Thoracic aorta (tissue), 2 donors: ENCODE measurements at places on chromosomes 16 and 17. TPM values are rescaled to one million over a fixed set of nuclear protein-coding genes. Genes with fewer than 3 reads are reported as not detected.
A peak's percentile ranks its signal among the peaks of the same experiment; 100 is the strongest.

GRCh38 chr17:29933379-29933778, 3.4 kb upstream of the SSH2 start:
- no peak overlapping the region for H3K27ac ChIP-seq
- H3K4me3 ChIP-seq = no peak overlapping the region
- no peak for DNase-seq
- no peaks in the 10 kb centered on the region for H3K27me3 ChIP-seq

GRCh38 chr17:72165867-72166439, 45.1 kb downstream of the SOX9 start:
- H3K4me1 ChIP-seq = no peaks in the 10 kb centered on the region
- H3K27ac ChIP-seq = no peak overlapping the region
- H3K4me3 ChIP-seq = no peak overlapping the region
- no peak for DNase-seq

DNA sequence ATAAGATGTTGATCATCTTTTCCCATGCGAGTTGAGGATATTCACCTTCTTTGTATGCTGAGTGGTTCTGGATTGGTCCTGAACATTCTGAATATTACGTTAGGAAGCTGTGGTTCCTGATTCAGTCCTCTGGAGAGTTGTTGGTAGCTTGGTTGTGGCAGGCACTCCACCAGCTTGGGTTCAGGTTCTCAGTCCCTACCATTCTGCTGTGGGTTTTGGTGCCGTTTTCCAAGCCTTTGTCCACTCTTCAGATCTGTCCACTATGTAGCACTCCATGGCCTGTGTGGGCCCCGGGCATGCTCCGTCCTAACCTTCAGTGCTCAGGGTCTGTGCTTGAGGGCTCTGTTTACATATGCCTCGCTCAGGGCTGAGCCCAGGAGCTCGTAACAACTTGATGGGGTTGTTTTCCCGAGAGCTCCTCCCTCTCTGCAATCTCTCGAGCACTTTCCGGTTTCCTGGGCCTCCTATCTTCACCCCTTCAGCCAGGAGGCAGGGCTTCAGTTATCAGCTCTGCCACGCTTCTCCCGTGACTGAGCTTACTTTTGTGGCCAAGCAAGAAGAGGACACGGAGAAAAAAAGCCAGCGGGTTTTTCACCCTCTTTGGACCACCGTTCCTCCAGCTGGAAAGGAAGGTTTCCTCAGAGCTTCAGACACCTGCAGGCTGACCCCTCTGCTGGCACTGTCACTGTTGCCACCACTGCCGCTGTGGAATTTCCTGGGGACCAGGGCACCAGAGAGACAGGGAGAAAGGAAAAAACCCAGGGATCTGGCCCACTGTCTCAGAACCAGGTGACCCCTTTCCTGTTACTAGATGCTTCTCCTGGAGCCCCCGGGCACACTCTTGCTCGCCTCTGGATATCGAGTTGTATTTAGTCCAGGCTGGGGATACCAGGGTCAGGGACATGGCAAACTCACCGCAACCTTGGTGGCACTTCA, 19.6 kb downstream of the KIAA0513 start:
- no peaks in the 10 kb centered on the region for H3K36me3 ChIP-seq
- peaks cover 5% of the 10 kb centered on the region for H3K4me1 ChIP-seq
- no peak overlapping the region for H3K4me3 ChIP-seq
- H3K27ac ChIP-seq = no peak overlapping the region
- DNase-seq = no peak

DNA sequence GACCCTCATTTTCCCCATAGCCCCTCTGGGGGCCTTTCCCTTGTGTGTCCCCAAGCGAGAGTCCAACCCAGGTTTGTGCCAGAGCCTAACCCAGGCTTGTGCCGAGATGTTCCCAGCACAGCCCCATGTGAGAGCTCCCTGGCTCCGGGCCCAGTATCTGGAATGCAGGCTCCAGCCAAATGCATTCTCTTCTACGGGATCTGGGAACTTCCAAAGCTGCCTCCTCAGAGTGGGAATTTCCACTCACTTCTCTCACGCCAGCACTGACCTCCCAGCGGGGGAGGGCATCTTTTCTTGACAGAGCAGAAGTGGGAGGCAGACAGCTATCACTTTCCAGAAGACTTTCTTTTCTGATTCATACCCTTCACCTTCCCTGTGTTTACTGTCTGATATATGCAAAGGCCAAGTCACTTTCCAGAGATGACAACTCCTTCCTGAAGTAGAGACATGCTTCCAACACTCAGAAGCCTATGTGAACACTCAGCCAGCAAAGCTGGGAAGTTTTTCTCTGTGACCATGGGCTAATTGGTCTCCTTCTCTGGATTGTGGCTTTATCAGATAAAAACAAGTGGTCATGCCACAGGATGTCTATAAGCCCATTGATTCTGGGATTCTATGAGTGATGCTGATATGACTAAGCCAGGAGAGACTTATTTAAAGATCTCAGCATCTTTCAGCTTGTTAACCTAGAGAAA, 2.5 kb upstream of the CCL2 start:
- peak; percentile 86 for DNase-seq
- peaks cover 90% of the 10 kb centered on the region for H3K4me1 ChIP-seq
- peak overlapping the region; percentile 75 for H3K27ac ChIP-seq
- H3K4me3 ChIP-seq = peak overlapping the region; percentile 2
- no peaks in the 10 kb centered on the region for H3K36me3 ChIP-seq
- no peaks in the 10 kb centered on the region for H3K27me3 ChIP-seq

- H3K27me3 ChIP-seq = no peaks in the 10 kb centered on the region
- no peaks in the 10 kb centered on the region for H3K36me3 ChIP-seq
- no peaks in the 10 kb centered on the region for H3K4me1 ChIP-seq
- no peak overlapping the region for H3K4me3 ChIP-seq
These were observed 102.2 kb downstream of the TRIM37 start for GRCh38 chr17:59004338-59005111.

ALDH3A1 gene
- total RNA-seq = 3.2 TPM

CRYBA1 gene
- not detected for total RNA-seq

KRT12 gene
- total RNA-seq = not detected
